Effector memory CD4-positive, alpha-beta T cell (primary cell): ENCODE measurements at places on chromosomes 5 and 9.

GRCh38 chr9:17625644-17626388 lies 47.0 kb downstream of the SH3GL2 start:
- no peak for DNase-seq

- no peak for DNase-seq
Measured at GRCh38 chr9:121140162-121140561, 61.5 kb downstream of the RAB14 start.

DNA sequence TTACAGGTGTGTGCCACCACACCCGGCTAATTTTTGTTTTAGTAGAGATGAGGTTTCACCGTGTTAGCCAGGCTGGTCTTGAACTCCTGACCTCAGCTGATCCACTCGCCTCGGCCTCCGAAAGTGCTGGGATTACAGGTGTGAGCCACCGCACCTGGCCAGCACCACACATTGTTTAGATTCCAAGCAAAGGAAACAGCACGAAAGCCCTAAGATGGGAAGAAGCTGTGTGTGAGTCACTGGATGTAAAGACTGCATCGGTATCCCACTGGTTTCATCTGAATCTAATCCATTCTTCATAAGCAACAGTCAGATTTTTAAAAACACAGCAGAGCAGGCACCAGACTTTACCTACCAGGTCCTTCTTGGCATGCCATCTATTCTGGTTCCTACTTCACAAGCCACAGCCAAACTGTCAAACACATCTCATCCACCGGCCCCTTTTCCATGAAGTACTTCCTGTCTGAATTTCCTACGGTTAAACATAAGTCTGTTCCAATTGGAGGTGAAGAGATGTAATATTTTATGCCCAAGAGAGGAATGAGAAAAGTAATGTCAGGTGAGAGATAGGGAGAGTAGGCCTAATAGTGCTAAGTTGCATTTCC lies 17.4 kb downstream of the UBTD2 start:
- DNase-seq: no peak

GRCh38 chr9:106112935-106113334 lies 418.6 kb downstream of the TMEM38B start:
- no peak for DNase-seq

DNA sequence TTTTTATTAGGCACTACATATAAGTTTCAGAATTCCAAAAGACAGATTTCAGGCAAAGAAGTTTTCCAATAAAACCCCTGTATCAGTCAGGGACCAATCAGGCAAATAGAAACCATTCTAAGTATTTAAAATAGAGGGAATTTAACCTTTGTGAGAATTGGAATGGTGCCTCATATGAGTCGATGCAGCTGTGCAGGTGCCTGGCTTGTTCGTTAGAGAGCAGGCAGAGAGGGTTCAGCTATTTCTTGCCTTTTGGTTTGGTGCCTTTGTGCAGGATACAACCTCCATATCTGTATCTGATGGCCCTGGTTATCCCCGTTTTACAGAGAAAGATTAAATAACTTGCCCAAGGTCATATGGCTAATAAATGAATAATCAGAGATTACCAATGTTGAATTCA lies 6.0 kb upstream of the DDX4 start:
- DNase-seq: no peak

GRCh38 chr5:132426525-132427138 lies 57.1 kb downstream of the SLC22A5 start:
- DNase-seq: peak; percentile 51

DNA sequence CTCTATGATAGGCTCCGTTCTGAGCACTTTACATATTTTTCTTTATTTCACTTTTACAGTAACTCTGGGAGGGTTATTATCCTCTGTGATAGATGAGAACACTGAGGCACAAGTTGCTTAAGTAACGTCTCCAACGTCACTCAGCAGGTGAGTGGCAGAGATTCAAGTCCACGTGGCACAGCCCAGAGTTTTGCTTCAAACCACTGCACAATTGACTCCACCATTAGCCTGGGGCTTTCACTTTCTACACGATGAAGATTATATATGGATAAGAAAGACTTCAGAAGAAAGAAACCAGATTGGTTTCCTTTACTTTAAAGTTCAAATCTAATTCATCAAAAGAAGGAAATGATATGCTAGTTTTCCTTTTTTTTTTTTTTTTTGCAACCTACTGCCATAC lies 245.9 kb downstream of the SYK start:
- no peak for DNase-seq

DNA sequence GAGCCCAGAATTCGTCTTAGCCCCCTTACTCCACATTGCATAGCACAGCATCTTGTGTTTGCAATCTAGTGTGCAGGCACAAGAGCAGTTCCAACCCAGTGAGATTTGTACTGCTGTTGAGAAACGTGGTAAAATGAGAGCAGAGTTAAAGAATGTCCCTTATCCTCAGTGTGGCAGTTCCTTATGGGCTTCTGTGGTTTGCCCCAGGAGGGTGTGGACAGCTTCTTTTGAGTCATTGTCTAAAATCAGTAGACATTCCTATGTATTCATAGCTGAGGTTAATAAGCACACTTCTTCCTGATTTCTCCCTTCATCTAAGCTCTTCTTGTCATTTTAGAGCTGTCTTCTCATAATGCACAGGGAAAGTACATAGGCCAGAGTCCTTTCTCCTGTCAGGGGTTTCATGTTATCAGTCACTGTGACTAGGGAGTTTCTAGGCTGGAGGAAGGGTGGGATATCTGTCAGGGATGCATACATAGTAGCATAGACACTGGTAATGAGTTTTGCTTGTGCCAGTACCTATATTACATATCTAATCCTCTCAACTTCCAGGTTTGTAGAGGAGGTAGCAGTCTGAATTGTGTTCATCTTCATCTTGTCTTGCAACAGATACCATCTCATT lies 2.0 kb upstream of the CAVIN4 start:
- no peak for DNase-seq

GRCh38 chr5:145497052-145497451 lies 338.1 kb downstream of the PRELID2 start:
- no peak for DNase-seq

- no peak for DNase-seq
Measured at GRCh38 chr9:120350596-120350995, 229.4 kb downstream of the CDK5RAP2 start.

DNA sequence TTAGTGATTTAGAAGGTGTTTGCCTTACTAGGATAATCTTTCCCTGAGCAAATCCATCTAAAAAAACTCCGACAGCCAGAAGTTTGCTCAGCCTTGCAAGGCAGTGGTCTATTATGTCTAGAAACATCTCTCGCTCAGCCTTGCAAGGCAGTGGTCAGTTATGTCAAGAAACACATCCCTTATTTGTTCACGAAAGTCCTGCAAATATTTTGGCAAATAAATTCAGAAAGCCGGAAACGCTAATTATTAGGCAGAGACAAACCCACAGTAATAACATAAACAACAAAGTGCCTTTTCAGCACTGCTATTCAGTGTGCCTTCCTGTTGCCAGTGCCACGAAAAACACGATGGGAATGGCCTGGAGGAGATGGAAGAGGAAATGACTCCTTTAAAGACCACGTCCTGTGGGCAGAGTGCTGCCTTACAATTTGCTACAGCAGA lies 184.5 kb downstream of the GNAQ start:
- DNase-seq: no peak

GRCh38 chr5:119814655-119815054 lies 185.3 kb downstream of the FAM170A start:
- no peak for DNase-seq

DNA sequence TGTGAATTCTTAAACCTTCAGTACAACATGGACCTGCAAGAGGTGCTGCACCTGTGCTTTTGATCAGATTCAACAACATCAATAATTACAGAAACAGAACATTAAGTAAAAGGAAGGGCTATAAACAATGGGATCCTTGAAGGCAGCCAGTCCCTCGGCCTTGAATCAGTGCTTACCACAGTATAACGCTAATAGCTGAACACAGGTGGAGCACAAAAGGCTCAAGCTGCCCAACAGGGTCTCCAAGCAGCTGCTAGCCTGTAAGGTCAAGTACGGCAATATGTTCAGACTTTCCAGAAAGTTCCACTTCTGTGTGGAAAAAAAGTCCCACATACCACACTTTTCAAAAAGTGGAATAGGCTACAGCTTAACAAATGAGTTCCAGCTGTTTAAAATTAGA lies 61.9 kb upstream of the ITGA1 start:
- no peak for DNase-seq

DNA sequence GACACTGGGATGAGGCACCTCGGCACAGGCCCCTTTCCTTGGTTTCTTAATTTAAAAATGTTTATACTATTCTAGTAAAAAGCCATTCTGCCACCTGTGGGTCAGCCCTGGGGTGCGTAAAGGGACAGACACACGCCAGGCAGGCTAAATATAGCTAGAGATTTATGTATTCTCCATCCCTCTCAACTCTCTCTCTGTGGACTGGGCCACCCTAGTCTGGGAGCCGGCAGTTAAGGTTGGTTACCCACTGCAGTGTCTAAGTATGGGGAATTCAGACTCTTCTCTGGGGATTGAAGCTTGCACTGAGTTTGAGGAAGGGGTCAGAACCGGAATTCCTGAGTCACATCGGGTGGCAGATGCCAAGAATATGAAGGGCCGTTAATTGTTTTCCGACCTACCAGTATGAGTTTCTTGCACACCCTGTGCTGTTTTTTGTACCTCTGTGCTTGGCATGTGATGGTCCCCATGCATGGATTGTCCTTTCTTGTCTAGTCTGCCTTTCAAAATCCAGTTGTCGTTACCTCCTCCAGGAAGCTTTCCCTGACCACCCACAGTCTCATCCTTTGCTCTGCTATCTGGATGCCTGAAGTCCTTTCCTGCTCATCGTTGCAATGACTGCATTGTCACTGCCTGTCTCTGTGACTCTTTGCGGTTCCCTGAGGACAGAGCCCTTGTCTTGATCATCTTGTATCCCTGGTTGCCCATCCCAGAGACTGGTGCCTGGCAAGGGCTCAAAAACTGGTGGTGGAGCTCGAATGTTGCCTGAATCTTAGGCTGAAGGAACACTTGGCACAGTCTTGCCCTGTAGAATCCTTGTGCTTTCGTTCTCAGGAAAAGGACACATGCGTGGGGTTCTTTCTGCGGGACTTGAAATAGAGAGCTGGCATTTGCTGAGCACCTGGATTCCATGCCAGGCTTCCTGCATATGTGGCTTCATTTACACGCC lies 2.1 kb downstream of the NEURL1B start:
- no peak for DNase-seq

- DNase-seq: no peak
Measured at GRCh38 chr5:135546101-135546500, 10.3 kb upstream of the NEUROG1 start.

DNA sequence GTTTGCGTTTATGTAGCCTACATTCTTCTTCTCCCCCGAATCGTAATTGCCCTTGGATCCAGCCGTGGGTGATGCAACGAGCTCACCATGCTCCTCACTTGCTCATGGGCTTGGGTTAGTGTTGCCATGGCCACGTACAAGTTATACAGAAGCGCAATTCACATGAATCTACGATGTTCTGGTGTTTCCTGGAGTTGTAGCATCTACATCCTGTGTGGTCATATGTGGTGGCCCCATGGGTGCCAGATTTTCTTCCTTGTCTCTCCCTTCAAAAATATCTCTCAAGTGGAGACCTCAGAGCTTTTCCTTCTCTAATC lies 115.3 kb downstream of the TLE4 start:
- no peak for DNase-seq

DNA sequence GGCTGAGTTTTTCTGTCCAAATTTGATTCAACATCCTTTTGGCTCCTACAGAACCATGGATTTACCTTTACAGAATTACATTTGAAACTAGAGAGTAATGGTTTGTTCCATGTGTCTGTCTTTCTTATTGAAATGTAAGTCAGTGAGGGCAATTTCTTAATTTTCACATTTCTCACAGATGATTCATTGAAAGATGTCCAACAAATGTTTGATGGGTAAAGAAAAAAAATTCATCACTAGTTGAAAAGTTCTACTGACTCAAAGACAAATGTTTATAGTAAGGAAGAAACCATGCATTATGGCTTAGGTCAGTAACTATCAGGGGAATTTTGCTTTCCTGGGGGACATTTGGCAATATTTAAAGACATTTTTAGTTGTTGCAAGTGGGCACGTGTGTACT lies 131.6 kb upstream of the TRPM3 start:
- DNase-seq: no peak

- peak; percentile 23 for DNase-seq
Measured at GRCh38 chr9:136975644-136976043, 1.7 kb upstream of the PTGDS start.

DNA sequence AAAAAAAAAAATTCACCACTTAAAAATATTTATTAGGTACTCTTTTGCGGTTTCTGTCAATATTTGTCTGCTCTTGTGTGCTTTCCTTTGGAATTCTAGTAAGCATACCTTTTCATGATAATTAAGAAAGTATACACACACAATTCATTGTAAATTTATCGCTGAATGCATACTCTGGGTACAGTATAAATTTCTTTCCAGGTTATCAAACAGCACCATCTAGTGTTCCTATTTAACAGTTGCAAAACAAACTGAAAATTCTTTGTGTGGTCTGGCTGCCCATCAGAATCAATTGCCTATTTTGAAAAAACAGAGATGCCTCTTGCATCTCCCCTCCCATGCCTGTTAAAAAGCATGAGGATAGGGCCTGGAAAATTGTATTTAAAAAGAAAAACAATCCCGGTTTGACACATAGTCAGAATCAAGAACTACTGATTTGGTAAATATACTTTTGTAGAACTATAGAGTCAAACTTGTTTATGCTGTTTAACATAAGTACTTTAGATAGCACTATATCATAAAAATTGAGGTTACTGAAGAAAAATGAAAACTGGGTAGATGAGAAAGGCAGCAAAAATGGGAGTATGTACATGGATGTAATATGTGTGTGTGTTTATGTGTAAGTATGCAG lies 16.2 kb downstream of the PGGT1B start:
- DNase-seq: no peak

DNA sequence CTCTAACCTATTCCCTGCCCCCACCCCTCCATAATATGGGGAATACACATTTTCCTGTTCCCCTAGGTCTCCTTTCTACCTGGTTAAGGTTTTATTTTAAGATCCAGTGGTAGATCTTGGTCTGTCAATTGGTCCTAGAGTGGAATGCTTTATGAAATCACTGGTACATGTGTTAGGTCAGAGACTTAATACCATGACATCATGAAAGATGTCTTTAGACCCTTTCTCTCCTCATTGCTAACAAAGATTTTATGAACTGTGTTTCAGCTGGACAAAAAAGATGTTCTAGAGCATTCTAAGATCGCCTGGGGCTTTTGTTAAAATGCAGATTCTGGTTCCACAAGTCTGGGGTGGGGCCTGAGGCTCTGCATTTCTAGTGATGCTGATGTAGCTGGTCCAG lies 9.1 kb downstream of the GSN start:
- DNase-seq: no peak

GRCh38 chr9:108511307-108511706 lies 344.5 kb downstream of the ACTL7B start:
- DNase-seq: no peak

GRCh38 chr5:2130361-2130760 lies 247.6 kb upstream of the IRX4 start:
- no peak for DNase-seq

GRCh38 chr5:90097082-90097477 lies 312.5 kb downstream of the CETN3 start:
- no peak for DNase-seq
